ENCODE measurements at places on chromosomes 6 and 20.

- no peak for DNase-seq
These were observed 64.9 kb upstream of the CITED2 start for GRCh38 chr6:139439349-139439748.

DNA sequence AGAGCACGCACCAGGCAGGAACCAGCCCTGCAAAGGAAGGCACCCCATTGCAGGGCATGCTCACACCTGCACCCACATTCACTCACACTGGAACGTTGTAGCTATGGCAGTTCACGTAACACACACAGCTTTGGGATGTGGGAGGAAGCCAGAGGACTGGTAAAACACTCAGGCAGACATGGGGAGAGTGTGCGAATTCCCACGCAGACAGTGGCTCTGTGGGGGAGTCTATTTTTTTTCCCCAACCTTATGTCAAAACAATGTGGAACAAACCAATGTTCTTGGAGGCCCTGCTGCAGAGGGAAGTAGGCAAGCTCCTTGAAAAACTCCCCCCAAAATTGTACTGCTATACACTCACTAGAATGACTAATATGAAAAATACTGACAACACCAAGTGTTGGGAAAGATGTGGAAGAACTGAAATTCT, 91.0 kb downstream of the PPP1R14C start:
- DNase-seq = no peak

GRCh38 chr6:105458084-105458483, 55.2 kb upstream of the PREP start:
- DNase-seq = no peak

DNA sequence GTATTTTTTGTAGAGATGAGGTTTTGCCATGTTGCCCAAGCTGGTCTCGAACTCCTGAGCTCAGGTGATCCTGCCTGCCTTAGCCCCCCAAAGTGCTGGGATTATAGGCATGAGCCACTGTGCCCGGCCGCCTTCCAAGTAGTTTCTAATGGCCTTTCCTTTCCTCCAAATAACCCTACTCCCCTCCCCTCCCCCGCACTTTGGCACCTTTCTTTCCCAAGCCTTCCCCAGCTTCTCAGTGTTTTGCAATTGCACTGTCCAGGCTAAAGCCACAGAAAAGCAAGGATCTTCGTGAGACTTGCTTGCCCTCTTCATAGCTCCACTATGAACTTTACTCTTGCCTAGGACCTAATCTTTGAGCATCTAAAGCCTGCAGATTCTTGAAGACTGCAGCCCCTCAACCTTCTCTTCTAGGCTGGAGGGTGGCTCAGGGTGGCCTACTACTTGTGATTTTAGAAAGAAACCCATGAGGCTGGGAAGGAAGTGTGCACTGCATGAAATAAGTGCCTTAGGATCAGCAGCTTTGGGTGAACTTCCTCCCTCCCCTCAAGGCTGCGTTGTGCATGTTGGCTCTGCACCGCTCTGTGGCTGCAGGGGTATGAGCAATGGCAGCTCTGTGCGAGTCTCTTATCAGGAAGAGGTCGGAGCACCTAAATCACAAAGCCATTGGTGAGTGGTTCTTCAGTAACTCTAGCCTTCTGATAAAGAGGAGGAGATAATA, 152.4 kb upstream of the SNX9 start:
- no peak for DNase-seq
